ENCODE measurements at places on chromosomes 11 and 22.

- DNase-seq = no peak
Measured at GRCh38 chr11:46302866-46303265, 25.4 kb downstream of the CREB3L1 start.

DNA sequence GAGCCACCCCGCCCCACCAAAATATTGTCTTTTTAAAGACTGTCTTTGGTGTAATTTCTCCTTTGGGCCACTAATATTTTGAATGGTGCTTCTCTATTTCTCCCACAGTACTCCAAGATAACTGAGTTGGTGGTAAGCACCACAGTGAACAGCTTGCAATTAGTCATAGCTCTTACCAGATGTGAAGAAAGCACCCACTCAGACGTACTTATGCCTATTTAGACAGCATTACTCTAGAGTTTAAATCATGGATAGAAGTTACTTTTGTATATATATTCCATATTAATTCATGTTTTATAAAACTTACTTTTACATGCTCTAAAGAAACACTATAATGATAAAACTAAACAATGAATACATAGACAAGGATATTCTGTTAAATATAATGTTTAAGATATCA is 12.7 kb downstream of the ANO3 start:
- DNase-seq = no peak

DNA sequence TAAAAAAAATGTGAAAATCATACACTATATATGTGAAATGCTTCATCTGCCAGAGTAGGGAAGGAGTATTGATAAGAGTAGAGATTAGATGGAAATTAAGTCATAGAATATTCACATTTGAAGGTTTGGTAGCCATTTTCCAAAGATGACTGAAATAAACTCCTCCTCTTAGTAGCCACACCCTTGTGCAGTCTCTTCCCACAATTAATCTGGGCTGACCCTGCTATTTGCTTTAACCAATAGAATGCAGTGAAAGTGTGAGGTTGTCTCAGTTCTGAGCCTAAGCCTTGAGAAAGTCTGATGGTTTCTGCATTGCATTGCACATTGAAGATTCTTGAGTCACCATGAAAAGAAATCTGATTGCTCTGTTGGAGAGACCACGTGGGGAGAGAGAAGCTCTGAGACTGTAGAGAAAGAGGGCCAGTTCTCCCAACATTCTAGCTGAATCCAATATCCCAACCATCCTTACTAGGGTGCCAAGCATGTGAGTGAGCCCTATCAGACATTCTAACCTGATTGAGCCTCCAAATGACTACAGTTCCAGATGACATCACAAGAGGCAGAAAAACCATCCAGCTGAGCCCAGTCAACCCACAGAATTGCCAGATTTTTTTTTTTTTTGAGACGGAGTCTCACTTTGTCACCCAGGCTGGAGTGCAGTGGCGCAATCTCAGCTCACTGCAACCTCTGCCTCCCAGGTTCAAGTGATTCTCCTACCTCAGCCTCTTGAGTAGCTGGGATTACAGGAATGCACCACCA is 29.4 kb upstream of the CAPRIN1 start:
- DNase-seq = no peak

DNA sequence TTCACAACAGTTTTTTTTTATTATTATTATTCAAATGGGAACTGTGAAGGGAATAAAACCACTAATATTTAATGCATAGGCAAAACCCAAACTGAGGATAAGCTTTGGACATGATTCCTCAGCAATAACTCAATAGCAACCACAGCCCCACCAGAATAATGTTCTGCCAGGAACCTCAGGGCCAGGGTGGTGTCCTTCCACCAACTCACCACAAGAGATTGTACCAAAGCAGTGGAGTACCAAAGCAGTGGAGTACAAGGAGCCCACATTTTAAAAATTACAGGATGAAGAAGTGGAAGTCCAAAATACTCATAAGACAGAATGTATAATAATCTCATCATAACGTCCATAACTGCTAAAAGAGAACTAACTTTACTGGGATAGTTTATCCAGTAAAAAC is 32.5 kb upstream of the FZD4 start:
- no peak for DNase-seq

- DNase-seq = no peak
Measured at GRCh38 chr22:23835484-23836144, 3.2 kb downstream of the DERL3 start.

GRCh38 chr11:129270446-129270845 is 78.3 kb upstream of the ARHGAP32 start:
- DNase-seq = no peak

DNA sequence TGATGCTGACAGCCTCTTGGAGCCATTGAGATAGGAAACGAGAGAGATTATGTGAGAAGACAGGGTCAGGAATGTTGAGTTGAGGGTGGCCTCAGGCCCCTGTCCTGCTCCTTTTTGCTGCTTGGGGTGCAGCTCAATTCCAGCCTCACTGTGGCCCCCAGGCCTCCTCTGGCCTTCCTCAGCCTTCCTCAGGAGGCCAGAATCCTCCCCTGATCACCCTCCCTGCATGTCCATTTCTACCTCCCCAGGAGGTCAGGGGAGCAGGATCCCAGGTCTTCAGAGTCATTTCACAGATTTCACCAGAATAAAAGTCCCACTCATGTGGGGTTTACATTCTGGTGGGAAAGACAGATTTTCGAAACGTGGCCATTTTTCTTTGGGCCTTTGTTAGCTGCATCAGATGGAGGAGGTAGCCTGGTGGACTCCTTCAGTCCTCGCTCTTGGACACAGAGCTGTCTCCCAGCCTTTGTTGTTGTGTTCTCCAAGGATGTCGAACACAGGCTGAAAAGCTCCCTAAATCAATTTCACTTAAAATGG is 2.2 kb upstream of the KCNQ1OT1 start:
- DNase-seq = no peak

- no peak for DNase-seq
Measured at GRCh38 chr11:90235526-90235925, 12.7 kb upstream of the CHORDC1 start.

GRCh38 chr11:2540223-2540991 is 95.6 kb downstream of the KCNQ1 start:
- DNase-seq = no peak

DNA sequence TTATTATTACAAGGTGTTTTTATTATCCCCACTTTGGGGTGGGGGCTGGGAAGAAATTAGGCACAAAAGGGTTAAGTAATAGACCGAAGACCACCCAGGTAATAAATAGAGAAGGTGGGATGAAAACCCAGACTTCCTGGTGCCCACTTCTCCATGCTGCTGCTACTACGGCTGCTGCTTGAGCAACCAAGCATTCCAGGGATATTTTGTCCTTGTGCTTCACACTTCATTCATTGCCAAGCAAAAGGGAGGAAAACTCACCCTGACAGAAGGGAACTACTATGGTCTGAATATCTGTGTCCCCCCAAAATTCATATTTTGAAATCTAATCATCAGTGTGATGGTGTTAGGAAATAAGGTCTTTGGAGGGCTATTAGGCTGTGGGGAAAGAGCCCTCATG is 470.9 kb upstream of the API5 start:
- DNase-seq = no peak

GRCh38 chr11:72577271-72577721 is 96.9 kb downstream of the PDE2A start:
- DNase-seq = no peak

- DNase-seq = no peak
Measured at GRCh38 chr11:68818181-68818580, 23.5 kb downstream of the CPT1A start.

All from SJSA1 (cell line).